ENCODE measurements at places on chromosomes 13 and 19.

DNA sequence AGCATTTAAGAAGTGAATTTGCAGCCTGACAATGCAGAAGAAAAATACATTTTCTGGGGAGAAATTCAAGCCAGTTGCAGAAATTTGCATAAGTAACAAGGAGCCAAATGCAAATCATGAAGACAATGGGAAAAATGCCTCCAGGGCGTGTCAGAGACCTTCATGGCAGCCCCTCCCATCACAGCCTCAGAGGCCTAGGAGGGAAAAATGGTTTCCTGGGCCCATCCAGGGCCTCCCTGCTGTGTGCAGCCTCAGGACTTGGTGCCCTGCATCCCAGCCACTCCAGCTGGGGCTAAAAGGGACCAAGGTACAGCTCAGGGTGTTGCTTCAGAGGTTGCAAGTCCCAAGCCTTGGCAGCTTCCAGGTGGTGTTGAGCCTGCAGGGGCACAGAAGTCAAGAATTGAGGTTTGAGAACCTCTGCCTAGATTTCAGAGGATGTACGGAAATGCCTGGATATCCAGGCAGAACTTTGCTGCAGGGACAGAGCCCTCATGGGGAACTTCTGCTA is 16.7 kb upstream of the ITM2B start:
- DNase-seq: no peak

DNA sequence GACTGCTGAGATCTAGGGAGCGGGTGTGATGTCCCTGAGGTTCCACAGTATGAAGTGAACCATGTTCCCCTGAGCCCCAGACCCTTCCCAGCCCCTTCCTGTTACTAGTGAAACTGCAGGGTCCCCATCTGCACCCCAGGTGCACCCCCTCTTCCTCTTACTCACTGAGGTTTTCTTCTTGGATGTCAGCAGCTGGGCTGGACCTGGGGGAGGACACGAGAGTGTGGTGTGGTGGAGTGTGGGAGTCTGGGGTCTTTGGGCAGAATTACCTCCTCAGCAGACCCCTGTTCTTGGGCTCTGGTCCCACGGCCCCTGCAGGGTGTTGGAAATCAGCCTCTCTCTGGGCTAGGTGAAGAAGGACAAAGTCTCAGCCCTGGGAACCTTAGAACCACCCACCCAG is 3.3 kb upstream of the LILRA6 start:
- no peak for DNase-seq

- DNase-seq: no peak
Observed at GRCh38 chr19:58398087-58398486, 2.6 kb downstream of the RNF225 start.

DNA sequence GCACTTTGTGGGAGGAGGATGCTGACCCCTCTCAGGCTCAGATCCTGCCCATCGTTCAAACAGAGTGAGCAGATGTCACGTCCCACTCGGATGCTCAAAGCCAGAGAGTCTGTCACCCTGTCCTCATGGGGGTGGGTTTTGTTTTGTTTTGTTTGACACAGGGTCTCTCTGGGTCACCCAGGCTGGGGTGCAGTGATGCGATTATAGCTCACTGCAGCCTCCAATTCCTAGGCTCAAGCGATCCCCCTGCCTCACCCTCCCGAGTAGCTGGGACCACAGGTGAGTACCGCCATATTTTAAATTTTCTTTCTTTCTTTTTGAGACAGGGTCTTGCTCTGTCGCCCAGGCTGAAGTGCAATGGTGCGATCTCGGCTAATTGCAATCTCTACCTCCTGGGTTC is 4.0 kb downstream of the ADGRE2 start:
- no peak for DNase-seq

- DNase-seq: no peak
Observed at GRCh38 chr13:20571676-20572075, 4.7 kb downstream of the IFT88 start.

- DNase-seq: no peak
Observed at GRCh38 chr13:76316998-76317527, 569.1 kb downstream of the KCTD12 start.

GRCh38 chr13:28792992-28793391 is 27.1 kb upstream of the MTUS2 start:
- no peak for DNase-seq

- peak; percentile 52 for DNase-seq
Observed at GRCh38 chr13:40401911-40402776, 264.3 kb downstream of the FOXO1 start.

DNA sequence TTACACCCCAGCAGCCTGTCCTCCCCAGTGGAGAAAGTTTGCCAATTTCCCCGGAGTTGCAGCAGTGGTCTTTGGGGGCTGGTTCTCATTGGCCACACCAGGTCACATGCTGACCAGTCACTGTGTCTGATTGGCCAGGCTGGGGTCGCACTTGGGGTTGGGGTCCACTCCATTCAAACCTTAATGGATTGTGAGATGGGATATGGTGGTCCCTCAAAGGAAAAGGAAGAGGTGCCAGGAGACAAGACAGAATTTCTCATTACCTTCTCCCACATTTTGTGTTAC is 3.4 kb downstream of the PPM1N start:
- DNase-seq: no peak

- no peak for DNase-seq
Observed at GRCh38 chr19:55315956-55316525, 9.1 kb downstream of the TMEM150B start.

DNA sequence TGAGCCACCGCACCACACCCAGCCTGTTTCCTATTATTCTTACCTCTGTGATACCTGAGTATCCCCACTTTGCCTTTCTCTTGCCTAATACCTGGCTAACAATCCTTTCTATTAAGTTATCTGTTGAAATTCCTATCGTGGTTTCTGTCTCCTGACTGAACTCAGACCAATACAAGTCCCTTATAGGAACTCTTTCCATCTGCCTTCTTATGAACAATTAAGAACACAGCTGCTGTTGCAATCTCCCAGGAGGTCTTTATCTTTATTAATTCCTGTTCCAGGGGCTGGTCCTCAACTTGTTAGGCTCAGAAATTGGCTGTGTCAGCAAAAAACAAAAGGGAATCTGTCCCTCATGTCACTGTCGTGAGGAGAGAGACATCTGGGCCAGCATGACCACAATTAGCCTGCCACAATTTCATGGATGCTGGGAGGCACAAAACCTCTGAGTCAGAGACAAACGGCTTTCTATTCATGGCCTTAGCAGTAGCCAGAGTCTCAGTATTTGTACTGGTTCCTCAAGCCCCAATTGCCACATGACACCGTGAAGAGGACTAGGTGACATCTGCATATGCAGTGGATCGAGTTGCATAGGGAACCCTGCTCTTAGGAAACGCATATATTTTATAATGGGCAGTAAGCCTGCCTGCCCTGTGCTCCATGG is 58.2 kb downstream of the NUFIP1 start:
- DNase-seq: no peak

GRCh38 chr13:46607768-46608564 is 55.0 kb downstream of the LRCH1 start:
- DNase-seq: no peak

- peak; percentile 20 for DNase-seq
Observed at GRCh38 chr13:31431722-31432137, 232.0 kb downstream of the B3GLCT start.

- no peak for DNase-seq
Observed at GRCh38 chr19:46952874-46953273, 66.8 kb upstream of the NPAS1 start.

DNA sequence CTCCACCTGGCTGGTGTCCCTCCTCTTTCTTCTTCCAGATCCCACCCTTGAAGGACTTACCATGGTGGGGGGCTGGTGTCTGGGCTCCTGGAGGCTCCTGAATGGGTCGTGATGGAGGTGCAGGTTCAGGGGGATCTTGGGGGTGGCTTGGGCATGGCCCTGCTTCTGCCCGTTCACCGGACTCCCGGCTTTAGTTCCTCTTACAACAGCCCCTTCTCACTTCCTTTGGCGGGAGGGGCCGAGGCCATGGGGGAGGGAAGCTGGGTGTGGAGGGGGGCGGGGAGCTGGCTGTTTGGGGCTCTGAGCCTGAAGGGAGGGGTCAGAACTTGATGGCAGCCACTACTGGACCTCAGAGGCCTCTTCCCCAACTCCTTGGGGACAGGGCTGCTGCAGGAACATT is at the start of gene MYO1F:
Gene MYO1F (minus strand): TSS at position 196 of the 400 bp plus-strand sequence. CDS start 133 bp downstream, at position 63.
- DNase-seq: no peak

DNA sequence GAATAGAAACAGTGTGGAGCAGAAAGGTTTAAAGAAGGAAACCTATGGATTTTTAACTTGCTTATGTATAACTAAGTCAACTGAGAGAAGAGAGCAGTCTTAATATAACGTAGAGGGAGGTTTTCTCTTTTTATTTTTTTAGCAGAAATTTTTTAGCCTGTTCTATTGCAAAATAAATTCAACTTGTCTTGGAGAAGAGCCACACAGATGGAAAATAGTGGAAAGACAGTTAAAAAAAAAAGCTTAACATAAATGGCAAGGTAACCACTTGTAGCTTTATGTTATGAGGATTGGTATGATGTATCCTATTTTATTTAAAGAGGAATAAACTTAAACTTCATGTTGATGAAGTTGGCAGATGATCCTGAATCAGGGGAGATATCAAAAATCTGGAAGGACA is 312.4 kb downstream of the SHISA2 start:
- no peak for DNase-seq

DNA sequence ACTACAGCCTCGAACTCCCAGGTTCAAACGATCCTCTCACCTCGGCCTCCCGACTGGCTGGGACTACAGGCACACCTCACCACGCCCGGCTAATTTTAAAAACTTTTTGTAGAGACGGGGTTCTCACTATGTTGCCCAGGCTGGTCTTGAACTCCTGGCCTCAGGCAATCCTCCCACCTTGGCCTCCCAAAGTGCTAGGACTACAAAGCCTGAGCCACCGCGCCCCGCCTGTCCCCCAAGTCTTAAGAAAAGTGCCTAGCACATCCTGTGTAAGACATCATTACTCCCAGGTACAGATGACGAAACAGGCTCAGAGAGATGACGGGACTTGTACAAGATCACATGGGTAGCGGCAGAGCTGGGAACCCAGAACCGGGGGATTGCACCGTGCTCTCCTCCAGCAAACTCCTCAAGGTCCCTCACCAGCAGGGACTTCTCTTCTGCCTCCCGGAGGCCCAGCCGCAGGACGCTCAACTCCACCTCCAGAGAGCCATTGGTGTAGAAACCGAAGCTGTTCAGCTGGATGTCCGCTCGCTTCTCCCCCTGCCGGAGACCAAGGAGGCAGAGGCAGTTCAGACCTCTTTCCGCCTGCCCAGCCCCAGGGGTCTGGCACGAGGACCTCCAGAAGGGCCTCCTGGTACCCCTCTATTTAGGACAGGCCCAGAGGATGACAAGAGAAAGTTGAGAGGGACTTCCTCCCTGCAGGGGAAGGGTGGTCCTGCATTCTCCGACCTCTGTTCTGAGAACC is 1.0 kb downstream of the GPR108 start:
- DNase-seq: peak; percentile 88

DNA sequence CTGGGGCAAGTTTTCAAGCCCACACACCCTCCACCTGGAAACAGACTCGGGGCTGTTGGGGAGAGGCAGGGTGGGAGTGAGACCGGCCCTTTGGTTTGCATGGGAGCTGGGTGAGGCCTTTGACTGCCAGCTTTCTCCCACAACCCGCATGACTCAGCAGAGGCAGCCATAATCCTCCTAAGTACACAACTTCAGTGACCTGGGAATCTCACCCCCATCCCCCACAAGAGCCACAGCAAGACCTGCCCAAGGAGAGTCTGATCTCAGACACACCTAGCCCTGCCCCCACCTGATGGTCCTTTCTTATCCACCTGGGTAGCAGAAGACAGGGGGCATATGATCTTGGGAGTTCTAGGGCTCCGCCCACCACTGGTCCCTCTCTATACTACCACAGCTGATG is 1615.4 kb downstream of the EFNB2 start:
- DNase-seq: no peak

DNA sequence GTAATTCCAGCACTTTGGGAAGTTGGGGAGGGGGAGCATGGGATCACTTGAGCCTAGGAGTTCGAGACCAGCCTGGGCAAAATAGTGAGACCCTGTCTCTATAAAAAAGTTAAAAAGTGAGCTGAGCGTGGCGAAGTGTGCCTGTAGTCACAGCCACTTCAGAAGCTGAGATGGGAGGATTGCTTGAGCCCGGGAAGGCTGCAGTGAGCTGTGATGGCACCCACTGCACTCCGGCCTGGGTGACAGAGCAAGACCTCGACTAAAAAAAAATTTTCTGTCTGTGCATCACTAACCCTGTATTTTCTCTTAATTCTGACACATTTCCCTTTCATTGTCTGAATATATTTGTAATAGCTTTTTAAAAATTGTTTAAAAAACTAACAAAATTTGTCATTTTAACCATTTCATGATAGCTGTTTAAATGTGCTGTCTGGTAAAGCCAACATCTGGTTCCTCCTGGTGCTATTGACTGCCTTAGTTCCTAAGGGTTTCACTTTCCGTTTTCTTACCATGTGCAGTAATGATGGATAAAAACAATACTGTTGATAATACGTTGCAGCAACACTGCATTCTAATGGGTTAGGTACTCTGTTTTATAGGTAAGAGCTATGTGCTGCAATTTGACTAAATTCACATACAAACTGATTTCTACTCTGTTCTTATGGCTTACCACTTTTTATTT is 29.7 kb downstream of the LATS2 start:
- no peak for DNase-seq

GRCh38 chr19:50556282-50557008 is 11.8 kb downstream of the LRRC4B start:
- DNase-seq: peak; percentile 50

GRCh38 chr19:12786141-12786870 is 5.0 kb upstream of the JUNB start:
- DNase-seq: no peak

Measured in HAP-1 (cell line).